Spleen (tissue), 13 donors: ENCODE measurements at places on chromosomes 2 and 18. TPM values are rescaled to one million over a fixed set of nuclear protein-coding genes. Genes with fewer than 3 reads are reported as not detected.

DNA sequence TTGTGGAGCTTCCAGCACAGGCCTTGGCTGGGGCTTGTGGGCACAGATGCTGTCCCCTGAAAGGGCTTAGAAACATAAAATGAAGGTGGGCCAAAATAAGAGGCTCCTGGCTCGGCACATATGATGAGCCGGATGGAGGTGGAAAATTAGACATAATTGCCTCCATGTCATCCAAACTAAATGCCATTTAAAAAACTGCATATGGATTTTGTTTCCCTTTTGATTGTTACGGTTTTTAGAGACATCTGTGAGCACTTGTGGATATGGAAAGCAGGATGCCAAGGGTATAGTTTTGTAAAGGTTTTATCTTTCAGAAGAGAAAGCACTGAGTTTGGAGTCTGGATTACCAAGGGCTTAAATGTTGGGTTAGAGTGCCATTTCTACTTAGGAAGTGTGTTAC is 498.3 kb downstream of the RIT2 start:
- H3K27me3 ChIP-seq: no peaks in the 10 kb centered on the region
- DNase-seq: no peak
- H3K4me3 ChIP-seq: no peak overlapping the region
- H3K27ac ChIP-seq: no peak overlapping the region
- no peaks in the 10 kb centered on the region for H3K36me3 ChIP-seq

DNA sequence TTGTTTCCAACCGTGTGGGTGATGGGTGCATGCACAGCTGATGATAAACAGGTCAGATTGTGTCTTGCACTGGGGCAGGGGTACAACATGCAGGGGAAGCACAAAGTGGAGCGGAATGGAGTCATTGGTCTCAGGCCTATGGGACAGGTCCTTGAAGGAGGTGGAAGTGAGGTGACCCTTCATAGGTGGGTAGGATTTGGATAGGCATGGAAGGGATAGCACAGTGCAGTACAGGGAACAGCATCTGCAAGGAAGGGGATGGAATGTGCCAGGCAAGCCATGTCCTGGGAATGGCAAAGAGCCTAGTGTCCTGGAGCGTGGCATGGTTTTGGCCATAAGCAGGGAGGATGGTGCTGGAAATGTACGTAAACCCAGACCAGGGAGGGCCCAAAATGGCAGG is 143.9 kb downstream of the CAPN13 start:
- no peaks in the 10 kb centered on the region for H3K36me3 ChIP-seq
- no peaks in the 10 kb centered on the region for H3K27me3 ChIP-seq
- no peak overlapping the region for H3K27ac ChIP-seq
- H3K4me1 ChIP-seq: no peaks in the 10 kb centered on the region
- no peak overlapping the region for H3K4me3 ChIP-seq

- H3K27me3 ChIP-seq: no peaks in the 10 kb centered on the region
- no peak overlapping the region for H3K27ac ChIP-seq
- H3K4me1 ChIP-seq: peaks cover 16% of the 10 kb centered on the region
- no peaks in the 10 kb centered on the region for H3K36me3 ChIP-seq
- H3K4me3 ChIP-seq: no peak overlapping the region
Measured at GRCh38 chr18:45828917-45829811, 3.7 kb downstream of the SIGLEC15 start.

DNA sequence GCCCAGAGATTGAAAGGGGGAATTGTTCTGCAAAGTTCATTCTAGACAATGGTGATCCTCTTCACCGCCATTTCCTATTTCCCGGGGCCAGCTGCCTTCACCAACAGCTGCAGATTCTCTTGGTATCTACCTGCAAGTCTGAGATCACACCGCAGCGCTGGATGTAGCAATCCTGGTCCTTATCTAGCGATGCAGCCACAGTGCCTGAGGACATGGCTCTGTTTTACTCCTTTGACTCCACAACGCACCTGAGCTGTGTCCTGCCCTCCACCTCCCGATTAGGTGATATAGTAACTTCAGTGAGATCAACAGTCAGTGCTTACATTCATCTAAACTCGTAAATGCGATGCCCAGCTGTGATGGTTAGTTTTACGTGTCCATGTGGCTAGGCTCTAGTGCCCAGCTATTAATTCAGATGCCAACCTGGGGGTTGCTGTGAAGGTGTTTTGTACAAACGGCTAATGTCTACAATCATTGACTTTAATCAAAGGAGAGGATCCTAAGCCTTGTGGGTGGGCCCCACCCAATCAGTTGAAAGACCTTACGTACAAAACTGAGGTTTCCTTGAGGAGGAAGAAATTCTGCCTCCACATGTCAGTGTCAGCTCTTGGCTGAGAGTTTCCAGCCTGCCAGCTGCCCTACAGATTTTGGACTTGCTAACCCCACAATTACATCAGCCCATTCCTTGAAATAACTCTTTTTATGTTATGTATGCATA is 189.8 kb downstream of the SH3BP4 start:
- H3K4me3 ChIP-seq: no peak overlapping the region
- no peaks in the 10 kb centered on the region for H3K27me3 ChIP-seq
- no peak overlapping the region for H3K27ac ChIP-seq

DNA sequence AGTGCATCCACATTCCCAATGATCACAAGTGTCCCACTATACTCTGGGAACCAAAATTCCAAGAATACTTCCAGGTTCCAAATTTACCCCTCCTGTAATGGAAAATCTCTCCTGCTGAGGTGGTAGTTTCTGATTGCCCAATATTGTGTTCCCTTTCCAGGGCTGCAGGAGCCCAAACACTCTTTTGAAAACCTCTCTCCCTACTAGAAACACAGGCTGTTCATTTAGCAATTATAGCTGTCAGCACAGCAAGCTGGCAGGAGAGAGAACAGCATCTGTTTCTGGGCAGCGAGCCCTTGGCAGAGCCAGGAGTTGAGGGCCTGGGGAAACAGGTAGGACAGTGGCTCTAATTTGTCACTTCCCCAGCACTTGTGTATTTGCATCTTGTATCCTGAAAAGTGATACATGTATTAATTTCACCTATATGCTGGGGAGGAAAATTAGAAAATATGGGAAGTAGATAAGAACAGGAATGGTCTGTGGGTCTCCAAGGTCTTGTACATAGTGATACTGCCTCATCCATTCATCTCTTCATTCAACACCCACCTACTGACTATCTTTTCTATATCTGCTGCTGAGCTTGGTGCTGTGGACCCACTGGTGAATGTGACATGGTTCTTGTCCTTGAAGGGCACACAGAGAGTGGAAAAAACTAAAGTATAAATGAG is 16.9 kb upstream of the PAIP2B start:
- no peaks in the 10 kb centered on the region for H3K36me3 ChIP-seq
- H3K4me3 ChIP-seq: no peak overlapping the region
- no peaks in the 10 kb centered on the region for H3K27me3 ChIP-seq
- no peak overlapping the region for H3K27ac ChIP-seq

DNA sequence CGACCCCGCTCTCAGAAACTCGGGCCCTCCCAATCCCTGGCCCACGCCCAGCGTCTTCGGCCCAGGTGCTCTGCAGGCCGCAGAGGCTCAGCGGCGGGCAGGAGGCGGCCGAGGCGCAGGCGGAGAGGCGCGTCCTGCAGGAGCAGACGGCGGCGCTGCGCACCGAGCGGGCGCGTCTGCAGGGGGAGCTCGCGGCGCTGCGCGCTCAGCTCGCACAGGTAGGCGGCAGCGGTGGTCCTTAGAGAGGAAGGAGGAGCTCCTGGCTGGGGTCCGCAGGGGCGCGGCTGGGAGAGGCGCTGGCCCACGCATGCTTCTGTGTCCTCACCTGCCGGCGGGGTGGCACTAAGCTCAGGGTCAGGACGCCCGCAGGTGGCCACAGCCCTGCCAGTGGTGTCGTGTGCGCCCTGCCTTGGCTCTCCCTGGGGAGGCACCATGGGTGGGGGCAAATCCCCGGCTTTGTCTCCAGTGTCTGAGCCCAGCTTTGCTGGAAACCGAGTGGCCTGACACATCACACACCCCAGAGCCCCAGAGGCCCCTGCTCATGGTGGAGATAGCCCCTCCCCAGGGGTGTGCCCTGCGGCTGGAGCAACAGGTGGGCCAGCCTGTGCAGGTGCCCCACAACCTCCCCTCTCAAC is 14.9 kb upstream of the SNED1 start:
- H3K4me3 ChIP-seq: no peak overlapping the region
- no peak overlapping the region for H3K27ac ChIP-seq
- peaks cover 26% of the 10 kb centered on the region for H3K4me1 ChIP-seq
- H3K27me3 ChIP-seq: peaks cover 18% of the 10 kb centered on the region

DNA sequence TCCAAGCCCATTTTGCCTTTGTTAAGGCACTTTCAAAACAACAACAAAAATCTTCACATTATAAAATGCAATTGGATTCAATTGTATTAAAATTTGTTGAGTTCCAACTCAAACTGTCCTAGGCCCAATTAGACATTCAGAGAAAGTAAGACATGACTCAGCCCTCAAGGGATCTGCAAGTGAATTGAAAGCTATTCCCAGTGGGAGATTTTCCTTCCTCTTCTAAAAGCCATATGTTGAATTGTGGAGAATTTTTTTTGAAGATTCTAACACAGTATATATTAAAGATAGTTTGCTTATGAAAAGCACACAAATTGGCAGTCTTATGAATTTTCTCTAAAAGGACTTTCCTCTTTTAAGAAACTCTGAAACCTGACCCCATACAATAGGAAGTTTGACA is 268.0 kb upstream of the PARD3B start:
- H3K4me1 ChIP-seq: no peaks in the 10 kb centered on the region
- H3K36me3 ChIP-seq: no peaks in the 10 kb centered on the region
- no peak for DNase-seq
- no peaks in the 10 kb centered on the region for H3K27me3 ChIP-seq

- DNase-seq: no peak
- no peaks in the 10 kb centered on the region for H3K4me1 ChIP-seq
- H3K27ac ChIP-seq: no peak overlapping the region
- H3K4me3 ChIP-seq: no peak overlapping the region
- H3K36me3 ChIP-seq: no peaks in the 10 kb centered on the region
- no peaks in the 10 kb centered on the region for H3K27me3 ChIP-seq
Measured at GRCh38 chr2:152055366-152056108, 43.3 kb downstream of the CACNB4 start.

- H3K4me1 ChIP-seq: peaks cover 66% of the 10 kb centered on the region
- no peak for DNase-seq
- H3K27me3 ChIP-seq: peaks cover 29% of the 10 kb centered on the region
- H3K4me3 ChIP-seq: no peak overlapping the region
- H3K27ac ChIP-seq: peak overlapping the region; percentile 51
Measured at GRCh38 chr2:232636788-232637420, 3.5 kb downstream of the EFHD1 start.

DNA sequence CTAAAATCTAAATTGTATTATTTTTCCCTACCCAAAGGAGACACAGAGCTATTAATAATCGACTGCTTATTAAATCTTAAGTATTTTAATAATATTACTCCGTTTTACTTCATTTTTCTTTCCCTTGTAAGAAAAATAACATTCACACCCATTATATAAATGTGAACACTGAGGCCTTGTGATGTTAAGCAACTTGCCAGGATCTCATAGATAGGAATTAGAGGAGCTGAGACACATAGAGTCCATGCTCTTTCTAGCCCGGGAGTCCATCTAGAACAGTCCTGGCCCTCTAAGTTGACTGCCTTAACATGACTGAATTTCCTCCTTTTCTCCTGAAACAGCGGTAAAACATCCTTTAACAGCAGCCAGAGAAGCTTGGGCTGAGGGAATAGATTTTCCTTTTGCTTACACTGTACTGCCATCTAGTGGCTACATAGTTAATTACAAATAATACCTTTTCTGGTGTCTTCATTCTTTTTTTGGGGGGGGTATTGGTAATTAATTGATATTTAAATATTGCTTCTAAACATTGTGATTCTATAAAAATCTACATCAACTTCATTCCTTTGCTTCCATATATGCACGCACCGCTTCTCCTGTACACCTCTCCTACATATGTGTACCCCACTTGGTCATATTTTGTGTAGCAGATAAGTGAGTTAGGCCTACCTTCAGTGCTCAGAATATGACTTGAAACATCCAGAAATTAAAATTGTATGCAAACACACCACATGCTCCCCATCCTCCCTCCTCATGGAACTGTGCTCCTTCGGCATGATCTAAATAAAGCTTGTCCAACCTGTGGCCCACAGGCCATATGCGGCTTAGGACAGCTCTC is 125.8 kb upstream of the HNMT start:
- H3K36me3 ChIP-seq: no peaks in the 10 kb centered on the region
- H3K27ac ChIP-seq: no peak overlapping the region
- no peaks in the 10 kb centered on the region for H3K4me1 ChIP-seq
- no peaks in the 10 kb centered on the region for H3K27me3 ChIP-seq
- DNase-seq: no peak

- H3K27me3 ChIP-seq: no peaks in the 10 kb centered on the region
- no peak for DNase-seq
- peak overlapping the region; percentile 82 for H3K27ac ChIP-seq
- no peaks in the 10 kb centered on the region for H3K4me1 ChIP-seq
- no peaks in the 10 kb centered on the region for H3K36me3 ChIP-seq
- no peak overlapping the region for H3K4me3 ChIP-seq
Measured at GRCh38 chr2:38178556-38179419, 102.8 kb upstream of the CYP1B1 start.

DNA sequence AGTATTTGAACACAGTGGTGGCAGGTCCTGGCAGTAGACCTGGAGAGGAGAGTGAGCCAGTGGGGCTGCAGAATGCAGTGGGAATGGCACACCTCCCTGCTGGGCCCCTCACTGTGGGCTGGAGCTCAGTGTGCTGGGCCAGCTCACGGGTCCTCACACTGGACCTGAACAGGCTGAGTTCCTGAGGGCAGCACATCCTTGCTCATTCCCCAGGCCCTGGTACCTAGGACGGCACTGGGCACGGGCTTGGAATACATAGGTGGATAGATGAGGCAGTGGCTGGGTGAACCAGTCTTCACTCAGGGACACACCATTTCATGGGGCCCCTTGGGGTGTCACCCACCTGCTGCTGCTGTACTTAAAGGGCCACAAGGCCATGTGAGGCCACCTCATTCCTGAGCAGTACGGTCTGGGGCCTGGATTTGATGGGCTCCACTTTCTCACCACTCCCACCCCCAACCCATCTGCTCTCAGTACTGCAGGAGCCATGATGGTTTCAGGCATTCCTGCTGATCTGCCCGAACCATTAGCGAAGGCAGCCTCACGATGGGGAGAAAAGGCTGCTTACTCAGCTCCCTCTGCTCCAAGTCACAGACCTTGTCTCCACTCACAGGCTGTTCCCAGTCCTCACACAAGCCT is 4.2 kb downstream of the TMEM177 start:
- H3K4me1 ChIP-seq: peaks cover 22% of the 10 kb centered on the region
- no peak overlapping the region for H3K27ac ChIP-seq
- H3K36me3 ChIP-seq: peaks cover 17% of the 10 kb centered on the region

NETO1 gene
- total RNA-seq: 17.1 TPM

PHOSPHO2 gene
- total RNA-seq: 4.7 TPM

WNT10A gene
- total RNA-seq: 3.6 TPM

ALLC gene
- total RNA-seq: not detected

CHAC2 gene
- total RNA-seq: 6.0 TPM

LHCGR gene
- total RNA-seq: not detected

CDK15 gene
- total RNA-seq: not detected

COL4A3 gene
- 15.1 TPM for total RNA-seq

FBXO41 gene
- total RNA-seq: 15.0 TPM

ZNF396 gene
- total RNA-seq: 4.6 TPM

TTR gene
- not detected for total RNA-seq

MAP3K19 gene
- not detected for total RNA-seq

STPG4 gene
- total RNA-seq: 2.2 TPM
